ENCODE measurements at places on chromosomes 5 and 9.

DNA sequence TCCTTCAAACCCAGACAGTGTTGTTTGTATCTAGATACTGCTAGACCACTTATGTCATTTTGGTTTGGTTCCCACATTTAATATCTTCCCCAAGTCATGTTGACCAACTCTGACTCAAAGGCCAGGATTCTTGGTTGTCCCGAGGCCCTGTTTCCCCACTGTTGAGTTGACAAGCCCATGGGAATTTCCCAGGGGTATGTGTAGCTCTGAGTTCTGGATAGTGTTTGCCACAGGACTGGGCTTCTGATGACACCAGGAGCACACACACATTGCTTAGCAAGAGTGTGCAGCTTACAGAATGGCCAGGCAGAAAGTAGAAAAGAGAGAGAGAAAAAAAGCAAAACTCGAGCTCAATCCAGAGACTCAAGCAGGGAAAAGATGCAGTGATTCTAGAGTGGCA lies 214.4 kb downstream of the NXNL2 start:
- peak; percentile 75 for DNase-seq

- DNase-seq = no peak
Observed at GRCh38 chr9:113468716-113469448, 5.4 kb downstream of the RGS3 start.

DNA sequence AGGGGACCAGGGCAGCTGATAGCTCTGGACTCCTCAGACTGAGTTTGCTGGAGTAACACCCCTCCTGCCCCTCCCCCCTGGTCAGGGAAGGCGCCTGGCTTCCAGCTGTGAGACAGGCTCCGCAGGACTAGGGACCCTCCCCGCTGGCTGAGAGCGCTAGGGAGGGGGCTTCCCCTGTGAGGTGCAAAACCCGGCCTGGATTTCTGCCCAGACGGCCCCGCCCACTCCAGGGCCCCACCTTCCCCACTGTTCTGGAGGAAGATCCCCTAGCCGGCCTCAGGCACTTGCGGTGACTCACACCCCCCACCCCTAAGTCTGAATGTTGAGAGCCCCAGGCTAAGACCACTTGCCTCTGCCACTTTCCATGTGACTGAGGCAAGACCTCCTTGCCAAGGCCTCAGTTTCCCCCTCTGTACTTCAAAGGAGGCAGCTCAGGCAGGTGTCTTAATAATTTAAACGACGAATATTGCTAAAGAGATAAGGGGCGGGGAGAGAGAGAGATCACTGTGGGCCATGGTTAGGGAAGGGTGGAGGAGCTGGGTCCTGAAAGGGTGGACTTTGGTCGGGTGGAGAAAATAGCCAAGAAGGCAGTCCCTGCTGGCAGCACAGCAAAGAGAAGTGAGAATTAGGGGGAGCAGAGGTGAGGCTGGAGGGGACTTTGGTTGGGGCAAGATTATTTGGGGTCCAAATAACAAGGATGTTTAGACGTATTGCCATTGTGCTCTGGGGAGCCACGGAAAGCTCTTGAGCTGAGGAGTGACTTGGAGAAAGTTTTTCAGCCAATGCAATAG lies 1.0 kb upstream of the DAB2IP start:
- DNase-seq = no peak

DNA sequence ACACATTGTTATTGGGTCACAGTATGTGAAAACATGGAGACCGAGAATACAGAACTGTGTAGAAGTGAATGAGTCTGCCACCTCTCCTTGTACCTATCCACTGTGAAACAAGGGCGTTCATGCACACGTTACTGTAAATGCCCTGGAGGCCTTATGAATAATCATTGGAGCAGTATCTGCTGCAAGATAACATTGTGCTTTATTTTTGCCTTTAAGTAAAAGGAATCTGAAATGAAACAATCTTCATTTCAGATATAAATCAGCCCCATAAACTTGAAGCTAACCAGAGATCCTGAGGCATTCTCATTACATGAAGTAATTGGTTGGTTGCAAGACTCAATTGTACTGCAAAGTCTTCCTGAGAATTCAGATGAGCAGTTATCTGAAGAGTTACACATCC lies 419.6 kb downstream of the KDM4C start:
- no peak for DNase-seq

DNA sequence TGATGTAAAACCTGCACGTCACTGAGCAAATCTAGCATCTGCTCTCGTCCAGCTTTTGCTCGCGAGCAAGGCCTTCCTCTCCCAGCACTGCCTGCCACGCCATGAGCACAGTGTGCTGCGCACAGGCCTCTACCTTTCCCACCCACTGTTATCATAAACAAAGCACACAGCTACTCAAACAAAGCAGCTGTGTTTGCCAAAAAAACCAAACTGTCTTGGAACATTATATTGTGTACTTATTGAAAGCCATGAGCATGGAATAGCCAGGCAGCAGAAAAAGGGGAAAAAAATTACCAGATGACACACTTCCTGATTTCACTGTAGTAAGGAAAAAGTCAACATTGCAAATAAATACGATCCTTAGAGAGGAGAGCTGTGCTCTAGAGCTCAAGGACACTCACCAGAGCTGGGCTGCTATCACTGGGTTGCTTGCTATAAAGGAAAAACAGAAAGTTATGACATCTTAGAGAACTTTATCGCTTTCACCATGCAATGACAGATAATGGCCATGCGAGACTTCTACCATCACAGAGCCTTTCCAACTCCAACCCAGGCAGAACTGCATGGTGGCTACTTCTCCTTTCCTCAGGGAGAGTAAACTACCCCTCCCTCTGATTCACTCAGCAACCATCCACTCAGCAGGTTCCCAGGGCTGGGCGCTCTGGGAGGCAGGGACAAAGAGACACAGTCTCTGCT lies 69.6 kb downstream of the EPB41L4B start:
- peak; percentile 83 for DNase-seq

DNA sequence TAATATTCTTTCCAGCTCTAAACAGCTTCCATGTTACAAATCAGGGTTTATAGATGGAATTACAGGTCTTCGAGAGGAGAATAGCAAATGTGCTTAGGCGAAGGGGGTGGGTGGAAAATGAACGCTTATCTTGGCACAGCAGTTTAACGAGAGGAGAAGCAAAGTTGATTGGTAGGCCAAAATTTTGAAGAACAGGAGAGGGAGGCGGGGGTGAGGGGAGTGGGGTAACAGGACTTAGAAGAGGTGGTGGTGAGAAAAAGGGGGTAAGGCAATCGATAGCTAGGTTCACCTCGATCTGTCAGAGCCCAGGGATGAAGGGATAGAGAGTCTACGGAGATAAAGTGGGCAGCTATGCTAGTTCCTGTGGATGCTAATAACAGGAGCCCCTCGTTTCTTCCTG lies 764 bp downstream of the ANKRA2 start:
- DNase-seq = peak; percentile 18

GRCh38 chr5:106699198-106699597 lies 971.5 kb downstream of the EFNA5 start:
- no peak for DNase-seq

- peak; percentile 59 for DNase-seq
Observed at GRCh38 chr5:43140286-43140685, 19.6 kb downstream of the ZNF131 start.

- no peak for DNase-seq
Observed at GRCh38 chr9:114050646-114051045, 27.5 kb downstream of the AMBP start.

DNA sequence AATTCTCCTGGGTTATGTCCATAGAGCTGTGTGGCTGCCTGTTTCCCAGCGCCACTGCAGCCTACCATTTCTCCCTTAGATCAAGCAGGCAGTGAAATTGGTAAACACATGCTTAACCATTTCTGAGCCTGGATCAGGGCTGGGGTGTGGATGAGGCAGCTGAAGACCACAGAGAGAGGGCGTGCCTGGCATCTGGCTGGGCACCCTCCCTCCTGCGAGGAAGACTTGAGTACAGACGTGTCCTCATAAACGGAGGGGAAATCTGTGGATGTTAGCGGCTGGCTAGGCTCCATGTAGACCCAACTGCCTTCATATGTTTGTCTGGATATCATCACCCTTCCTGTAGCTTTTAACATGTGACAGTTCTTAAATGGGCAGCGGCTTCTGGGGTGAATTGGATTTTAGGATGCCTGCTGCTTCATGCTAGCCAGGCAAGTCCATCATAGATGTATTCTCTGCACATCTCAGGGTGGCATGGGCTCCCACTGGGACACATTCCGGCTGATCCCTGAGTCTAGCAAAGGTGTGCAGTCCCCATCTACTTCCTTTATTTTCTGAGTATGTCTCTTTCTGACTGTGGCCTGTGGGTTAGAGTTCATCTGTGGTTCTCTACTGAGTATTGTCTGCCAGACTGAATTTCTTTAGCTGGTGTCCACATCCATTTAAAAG lies 11.0 kb downstream of the RGS3 start:
- DNase-seq = no peak

- DNase-seq = no peak
Observed at GRCh38 chr5:123421773-123422172, 1.4 kb downstream of the CEP120 start.

GRCh38 chr5:175821790-175822211 lies 49.6 kb upstream of the CPLX2 start:
- no peak for DNase-seq

DNA sequence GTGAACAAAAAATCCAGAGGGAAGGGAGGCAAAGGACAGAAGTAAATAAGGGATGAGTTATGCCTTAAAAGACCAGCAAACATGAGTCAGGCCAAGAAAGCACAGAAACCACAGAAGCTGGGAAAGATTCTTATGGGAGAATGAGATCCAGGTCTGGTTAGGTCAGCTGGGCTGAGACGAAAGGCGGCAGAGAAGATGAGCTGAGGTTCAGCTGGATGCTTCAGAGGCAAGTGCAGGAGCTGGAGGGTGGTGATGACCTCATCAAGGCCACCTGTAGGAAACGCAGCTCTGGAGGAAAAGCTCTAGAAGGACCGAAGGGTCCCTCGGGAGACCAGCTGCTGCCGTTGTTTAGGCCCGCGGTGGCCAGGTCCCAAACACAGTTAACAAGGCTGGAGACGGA lies 152.0 kb downstream of the MYO10 start:
- no peak for DNase-seq

- no peak for DNase-seq
Observed at GRCh38 chr9:3809724-3810123, 283.9 kb upstream of the RFX3 start.

- no peak for DNase-seq
Observed at GRCh38 chr9:107093365-107094060, 189.6 kb upstream of the RAD23B start.

- peak; percentile 45 for DNase-seq
Observed at GRCh38 chr9:134226221-134226930, 62.0 kb upstream of the RNU6ATAC start.

DNA sequence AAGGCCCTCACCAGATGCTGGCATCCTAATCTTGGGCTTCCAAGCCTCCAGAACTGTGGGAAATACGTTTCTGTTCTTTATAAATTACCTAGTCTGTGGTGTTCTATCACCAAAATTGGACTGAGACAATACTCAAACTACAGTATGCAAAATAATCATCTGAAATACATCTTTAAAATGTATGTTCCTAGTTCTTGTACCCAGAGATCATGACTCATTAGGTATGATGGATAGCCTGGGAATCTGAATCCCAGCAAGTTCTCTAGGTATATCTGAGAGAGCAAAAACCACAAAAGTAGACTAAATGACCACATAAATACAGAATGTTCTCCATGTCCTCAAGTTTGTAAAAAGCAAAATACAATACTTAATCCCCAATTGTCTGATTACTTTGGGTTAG lies 166.3 kb downstream of the YIPF5 start:
- DNase-seq = peak; percentile 79

- DNase-seq = peak; percentile 74
Observed at GRCh38 chr5:16855485-16855884, 80.6 kb downstream of the MYO10 start.

DNA sequence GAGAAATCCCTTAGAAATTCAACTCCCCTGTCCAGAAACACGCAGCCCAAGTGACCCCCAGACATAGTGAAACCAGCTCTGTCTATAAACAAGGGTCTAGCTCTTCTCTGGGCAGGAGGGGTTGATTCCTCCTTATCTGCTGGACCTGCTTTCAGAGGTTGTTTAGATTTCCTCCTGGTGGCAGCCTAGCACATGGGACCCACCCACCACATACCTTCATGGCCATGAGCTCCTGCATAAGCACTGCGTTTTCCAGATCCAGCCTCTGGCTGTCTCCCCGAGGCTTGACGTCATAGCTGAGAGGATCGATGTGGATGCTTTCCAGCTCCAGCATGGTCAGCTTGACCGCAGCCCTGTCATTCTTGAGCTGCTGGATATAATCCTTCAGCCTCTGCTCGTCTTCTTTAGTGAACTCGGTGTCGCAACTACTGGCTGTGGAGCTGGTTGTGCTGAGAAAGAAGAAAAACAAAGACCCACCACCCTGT lies 77.0 kb downstream of the DCP2 start:
- DNase-seq = peak; percentile 87

GRCh38 chr5:34867660-34868059 lies 28.7 kb downstream of the TTC23L start:
- DNase-seq = no peak

- DNase-seq = no peak
Observed at GRCh38 chr9:31005086-31005665, 1379.3 kb upstream of the ACO1 start.

DNA sequence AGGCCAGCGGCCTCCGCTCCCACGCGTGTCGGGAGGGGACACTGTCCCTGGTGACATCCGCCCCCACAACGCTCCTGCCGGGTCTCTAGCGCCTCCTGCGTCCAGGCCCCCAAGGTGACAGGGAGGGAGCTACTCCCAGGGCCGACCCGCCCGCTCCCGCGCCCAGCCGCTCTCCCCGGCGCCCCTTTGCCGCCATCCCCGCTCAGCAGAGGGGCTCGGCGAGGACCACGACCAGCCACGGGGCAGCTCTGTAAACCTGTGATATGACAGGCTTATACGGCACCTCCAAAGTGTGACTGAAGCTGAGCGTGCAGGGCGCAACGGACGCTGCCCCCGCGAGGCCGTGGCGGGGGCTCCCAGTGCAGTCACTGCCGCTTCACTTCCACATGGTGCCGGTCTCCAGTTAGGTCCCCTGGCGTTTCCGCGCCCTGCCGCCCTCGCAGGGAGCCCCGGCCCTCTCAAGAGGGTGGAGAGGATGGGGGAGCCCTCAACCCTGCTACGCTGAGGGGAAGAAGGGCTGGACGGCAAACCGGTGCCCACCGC lies 978 bp upstream of the ADCY2 start:
- DNase-seq = no peak

DNA sequence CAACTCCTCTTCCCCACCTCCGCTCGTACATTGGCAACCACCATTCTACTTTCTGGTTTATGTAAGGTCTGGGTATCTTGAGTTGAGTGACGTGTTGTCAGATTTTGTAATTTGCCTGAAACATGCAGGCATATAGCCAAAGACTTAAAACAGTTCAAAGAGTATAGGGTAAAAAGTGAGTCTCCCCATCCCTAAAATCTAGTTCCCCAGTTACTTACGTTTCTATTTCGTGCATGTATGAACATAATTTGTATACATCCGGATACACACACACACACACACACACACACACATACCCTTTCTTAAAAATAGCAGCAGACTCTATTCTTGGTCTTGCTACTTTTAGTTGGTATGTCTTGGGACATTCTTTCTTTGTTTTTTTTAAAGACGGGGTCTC lies 915 bp downstream of the HSDL2 start:
- peak; percentile 43 for DNase-seq
